ENCODE measurements at places on chromosomes 3 and 15. TPM values are rescaled to one million over a fixed set of nuclear protein-coding genes. Genes with fewer than 3 reads are reported as not detected.

TAGLN3 gene
- not detected for total RNA-seq

PIF1 gene
- 6.2 TPM for total RNA-seq

RTP3 gene
- not detected for total RNA-seq

ATP2C1 gene
- 97.5 TPM for total RNA-seq

CX3CR1 gene
- total RNA-seq = under 0.01 TPM

CKMT1A gene
- not detected for total RNA-seq

IL17RD gene
- 2.2 TPM for total RNA-seq

PRTG gene
- total RNA-seq = 4.7 TPM

C3orf33 gene
- total RNA-seq = 4.7 TPM

FEZF2 gene
- not detected for total RNA-seq

GTPBP8 gene
- total RNA-seq = 54.6 TPM

NRG4 gene
- total RNA-seq = not detected

SERINC4 gene
- not detected for total RNA-seq

APBA2 gene
- total RNA-seq = 8.8 TPM
